ENCODE measurements at places on chromosomes 3 and 15.

GRCh38 chr15:81526029-81526428 is 152.0 kb upstream of the TMC3 start:
- DNase-seq: no peak

GRCh38 chr3:46467562-46467961 is 2.9 kb upstream of the LTF start:
- DNase-seq: no peak

DNA sequence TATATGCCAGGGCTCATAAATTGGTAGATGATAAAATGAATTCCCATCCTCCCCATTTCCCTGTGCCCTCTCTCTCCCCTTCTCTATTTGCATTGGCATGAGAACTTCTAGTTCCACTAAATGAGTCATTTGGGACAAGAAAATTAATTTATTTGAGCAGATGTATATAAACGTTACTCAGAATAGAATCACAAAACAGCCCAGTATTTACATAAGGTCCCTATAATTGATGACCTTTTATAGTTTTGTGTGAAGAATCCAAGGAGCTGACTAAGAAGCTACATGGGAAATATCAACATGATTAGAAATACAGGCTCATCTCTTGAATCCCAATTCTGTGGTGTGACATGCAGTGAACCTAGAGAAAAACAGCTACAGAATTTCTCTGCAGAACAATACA is 617.7 kb upstream of the NR2F2 start:
- no peak for DNase-seq

GRCh38 chr3:134527037-134527436 is 41.2 kb downstream of the CEP63 start:
- no peak for DNase-seq

DNA sequence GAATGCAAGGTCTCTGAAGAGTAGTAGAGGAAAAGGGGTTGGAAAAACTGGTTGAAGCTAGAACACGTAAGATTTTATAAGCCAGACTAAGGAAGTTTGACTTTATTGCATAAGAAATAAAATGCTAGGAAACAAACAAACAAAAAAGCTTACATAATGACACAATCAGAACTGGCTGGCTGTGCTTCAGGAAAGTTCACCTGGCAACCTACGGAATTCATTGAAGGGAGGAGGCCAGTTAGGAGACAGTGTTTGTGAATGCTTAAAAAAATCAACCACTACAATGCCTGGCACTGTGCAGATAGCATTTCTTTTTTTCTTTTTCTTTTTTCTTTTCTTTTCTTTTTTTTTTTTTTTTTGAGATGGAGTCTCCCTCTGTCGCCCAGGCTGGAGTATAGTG is 1.9 kb upstream of the ICE2 start:
- DNase-seq: no peak

DNA sequence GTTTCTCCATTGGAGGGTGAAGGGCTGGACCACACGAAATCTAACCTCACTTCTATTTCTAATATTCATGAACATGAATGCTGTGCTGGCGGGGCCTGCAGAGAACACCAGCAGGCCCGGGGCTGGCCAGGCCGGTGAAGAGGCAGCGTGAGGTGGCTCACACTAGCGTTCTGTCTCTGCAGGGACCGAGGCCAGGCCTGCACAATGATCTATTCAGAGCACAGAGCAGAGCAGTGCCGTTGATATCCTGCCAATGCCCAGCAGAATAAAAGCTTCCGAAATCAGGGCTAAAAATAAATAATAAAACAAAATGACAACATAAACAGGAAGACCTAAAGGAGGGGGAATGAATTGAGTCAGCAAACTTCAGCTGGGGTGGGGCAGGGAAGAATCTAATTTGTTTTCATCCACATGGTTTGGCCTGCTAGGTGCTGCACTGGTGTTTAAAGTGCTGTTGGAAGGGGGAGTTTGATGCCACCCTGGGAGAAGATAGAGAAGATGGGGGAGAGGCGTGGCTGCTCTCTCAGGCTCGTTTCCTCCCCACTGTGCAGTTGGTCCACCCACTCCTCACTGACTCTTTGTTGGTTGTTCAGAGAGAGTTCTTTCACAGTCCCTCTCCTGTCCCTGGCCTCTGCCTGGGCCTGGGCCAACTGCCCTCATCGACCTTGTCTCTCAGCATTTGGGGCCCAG is 837.1 kb downstream of the AGBL1 start:
- no peak for DNase-seq

GRCh38 chr3:11389386-11390268 is 117.4 kb downstream of the ATG7 start:
- no peak for DNase-seq

GRCh38 chr15:27828746-27829145 is 270.4 kb downstream of the OCA2 start:
- DNase-seq: no peak

GRCh38 chr3:123344907-123345594 is 103.8 kb downstream of the ADCY5 start:
- no peak for DNase-seq

GRCh38 chr15:53323191-53323590 is 436.3 kb downstream of the WDR72 start:
- no peak for DNase-seq

GRCh38 chr3:88595026-88595425 is 445.3 kb downstream of the C3orf38 start:
- no peak for DNase-seq

DNA sequence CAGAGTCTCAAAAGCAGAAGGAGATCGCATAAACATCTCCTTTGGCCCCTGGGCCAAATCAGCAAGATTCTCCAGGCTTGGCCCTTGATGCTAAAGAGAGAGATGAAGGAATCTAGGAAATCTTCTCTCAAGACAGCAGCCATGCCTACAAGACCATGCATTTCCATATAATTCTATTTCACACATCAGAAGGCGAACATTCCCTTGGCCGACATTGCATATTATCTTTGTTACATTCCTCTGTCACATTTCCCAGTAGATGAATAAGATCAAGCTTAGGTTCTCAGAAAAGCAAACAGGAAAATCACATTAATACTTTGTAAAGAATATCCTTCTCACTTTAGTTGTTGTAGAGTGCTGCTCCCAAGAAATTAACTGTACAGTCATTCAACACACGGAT is 21.3 kb downstream of the GASK1A start:
- no peak for DNase-seq

- DNase-seq: no peak
Observed at GRCh38 chr3:100335434-100335833, 877 bp downstream of the NIT2 start.

- no peak for DNase-seq
Observed at GRCh38 chr3:105691053-105691452, 177.8 kb downstream of the CBLB start.

DNA sequence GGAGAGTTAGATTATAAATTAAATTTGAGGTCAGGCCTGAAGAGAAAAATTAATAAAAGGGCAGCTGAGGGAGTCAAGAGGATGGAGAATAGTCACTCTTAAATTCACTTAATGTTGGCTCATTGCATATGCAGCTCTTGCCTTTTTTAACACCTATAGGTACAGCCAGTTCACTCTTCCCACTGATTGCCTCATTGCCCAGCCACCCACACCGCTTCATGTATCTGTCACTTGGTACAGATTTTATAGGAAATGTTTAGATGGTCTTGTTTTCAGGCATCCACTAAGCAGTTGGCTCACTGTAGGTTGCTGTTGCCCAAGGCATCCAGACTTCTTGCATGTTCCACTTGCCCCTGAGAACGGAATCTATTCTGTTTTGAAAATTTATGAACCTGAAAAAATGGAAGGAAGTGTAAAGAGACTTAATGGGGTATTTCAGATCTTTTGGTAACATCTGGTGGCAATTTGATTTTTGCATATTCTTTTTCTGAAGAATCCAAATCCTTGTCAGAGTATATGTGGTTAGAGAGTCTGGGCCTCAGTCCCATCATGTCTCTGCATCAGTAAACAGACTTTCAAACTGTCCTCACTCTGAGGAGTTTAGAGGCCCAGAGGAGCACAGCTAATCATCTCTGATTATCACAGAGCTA is 151.9 kb downstream of the RBPMS2 start:
- DNase-seq: no peak

GRCh38 chr15:61892140-61892539 is 168.1 kb downstream of the VPS13C start:
- no peak for DNase-seq

GRCh38 chr15:76983590-76984375 is 11.1 kb upstream of the PSTPIP1 start:
- no peak for DNase-seq

GRCh38 chr3:141305436-141305835 is 62.9 kb upstream of the ZBTB38 start:
- DNase-seq: no peak

- no peak for DNase-seq
Observed at GRCh38 chr15:26352909-26353308, 420.0 kb downstream of the GABRB3 start.

- DNase-seq: no peak
Observed at GRCh38 chr3:60333710-60334109, 917.5 kb downstream of the FHIT start.

- no peak for DNase-seq
Observed at GRCh38 chr15:78800189-78800588, 11.1 kb downstream of the ADAMTS7 start.

DNA sequence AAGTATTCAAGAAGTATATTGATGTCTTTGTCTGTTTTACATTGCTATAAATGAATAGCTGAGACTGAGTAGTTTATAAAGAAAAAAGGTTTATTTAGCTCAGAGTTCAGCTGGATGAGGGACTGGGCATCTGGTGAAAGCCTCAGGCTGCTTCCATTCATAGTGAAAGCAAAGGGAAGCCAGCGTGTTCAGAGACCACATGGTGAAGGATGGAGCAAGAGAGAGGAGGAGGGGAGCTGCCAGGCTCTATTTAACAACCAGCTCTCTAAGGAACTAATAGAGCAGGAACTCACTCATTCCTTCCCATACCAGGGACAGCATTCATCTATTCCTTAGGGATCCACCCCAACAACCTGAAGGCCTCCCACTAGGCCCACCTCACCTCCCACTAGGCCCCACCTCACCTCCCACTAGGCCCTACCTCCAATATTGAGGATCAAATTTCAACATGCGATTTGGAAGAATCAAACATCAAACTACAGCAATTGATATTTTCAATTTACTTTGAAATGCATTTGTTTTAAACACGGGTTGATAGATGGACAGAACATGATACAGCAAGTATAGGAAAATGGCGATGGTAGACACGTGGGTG is 167.5 kb upstream of the HES1 start:
- no peak for DNase-seq

GRCh38 chr15:90864507-90864906 is 3.9 kb upstream of the FURIN start:
- no peak for DNase-seq

DNA sequence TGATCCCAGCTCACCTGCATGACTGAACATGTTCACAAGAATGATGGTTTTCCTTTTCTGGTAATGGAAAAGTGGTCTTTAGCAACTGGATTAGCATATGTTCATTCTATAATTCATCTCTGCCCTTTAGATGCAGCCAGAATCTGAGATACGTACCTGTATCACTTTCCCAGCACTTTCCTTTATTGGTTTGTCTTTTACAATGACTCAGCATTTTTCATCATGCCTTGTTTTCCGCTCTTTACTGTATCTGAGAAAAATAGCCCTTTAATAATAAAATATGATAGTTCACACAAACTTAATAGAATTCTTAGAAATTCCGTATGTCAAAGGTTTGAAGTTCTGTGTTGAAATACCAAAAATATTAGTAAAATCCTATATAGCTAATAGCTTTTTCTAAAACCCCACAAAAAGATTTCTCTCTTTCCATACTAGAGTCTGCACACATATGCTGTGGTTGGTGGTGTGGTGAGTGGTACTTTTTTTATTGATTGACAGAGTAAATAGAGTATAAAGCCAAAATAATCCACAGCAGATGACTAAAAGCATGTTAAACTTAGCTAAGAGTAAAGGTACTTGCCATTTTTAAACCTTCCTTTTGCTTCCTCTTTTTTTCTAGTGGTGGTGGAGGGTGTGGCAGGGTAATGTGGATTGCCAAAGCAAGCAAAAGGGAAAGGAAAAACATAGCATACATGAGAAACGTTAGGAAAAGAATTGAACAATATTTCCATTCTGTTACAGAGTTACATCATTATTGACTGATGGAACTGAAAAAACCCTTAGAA is 328.9 kb upstream of the RBMS3 start:
- DNase-seq: no peak

DNA sequence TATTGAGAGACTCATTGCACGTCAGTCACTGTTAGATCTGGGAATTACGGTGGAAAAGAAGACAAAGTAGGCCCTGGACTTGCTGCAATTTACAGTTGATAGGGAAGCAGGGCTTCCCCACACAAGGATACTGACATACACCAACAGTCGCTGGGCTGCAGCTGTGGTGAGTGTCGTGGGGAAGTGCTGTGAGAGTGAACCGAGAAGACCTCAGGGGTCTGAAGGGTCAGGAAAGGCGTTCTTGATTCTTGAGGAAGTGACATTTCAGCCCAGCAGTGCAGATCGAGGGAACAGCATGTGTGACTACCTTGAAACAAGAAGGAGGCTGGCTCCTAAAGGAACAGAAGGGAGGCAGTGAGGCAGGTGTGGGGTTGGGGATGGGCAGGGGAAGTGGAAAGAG is 22.5 kb downstream of the MYZAP start:
- no peak for DNase-seq

DNA sequence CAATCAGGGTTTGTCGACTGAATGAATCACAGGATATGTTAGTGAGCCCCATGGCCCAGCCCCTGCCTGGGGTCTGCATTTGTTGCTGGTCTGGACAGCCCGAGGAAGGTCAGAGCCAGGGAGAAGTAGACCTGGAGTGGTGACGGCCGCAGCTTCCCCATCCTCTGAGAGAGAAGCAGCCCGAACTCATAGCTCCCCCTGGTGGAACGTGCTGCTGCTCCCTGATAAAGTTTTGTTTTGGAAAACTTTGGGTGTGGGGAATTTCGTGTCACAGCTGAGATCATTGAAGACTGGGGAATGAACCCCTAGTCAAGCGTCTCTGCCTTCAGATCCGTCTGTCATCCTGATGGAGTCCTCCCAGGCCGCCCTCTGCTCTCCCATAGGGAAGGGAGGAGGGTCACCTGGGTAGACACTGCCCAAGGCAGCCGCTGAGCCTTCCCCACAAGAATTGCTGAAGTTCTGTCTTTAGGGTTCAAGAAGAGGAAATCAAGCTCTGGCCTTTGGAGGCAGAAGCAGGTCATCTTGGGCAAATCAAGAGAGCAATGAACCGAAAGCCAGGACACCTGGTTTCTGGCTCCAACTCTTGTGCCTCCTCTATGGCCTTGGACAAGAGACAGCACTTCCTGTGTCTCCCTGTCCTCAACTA is 60.5 kb downstream of the GLDN start:
- DNase-seq: no peak

DNA sequence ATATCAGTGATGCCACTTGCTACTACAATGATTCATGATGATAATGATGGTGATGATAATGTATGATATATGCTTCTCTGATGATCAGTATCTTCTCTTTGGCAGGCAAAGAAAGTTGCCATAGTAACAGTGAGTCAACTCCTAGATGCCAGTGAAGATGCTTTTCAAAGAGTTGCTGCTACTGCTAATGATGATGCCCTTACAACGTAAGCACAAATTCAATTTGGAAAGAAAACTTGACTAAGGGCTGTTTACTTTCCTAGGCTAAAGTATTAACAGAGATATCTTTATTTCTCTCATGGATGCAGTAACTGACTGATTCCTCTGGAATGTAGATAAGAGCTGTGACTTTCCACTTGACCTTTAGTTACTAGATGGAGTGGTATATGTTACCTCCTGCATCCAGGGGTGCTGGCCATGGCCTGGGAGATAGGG is 27.8 kb downstream of the ADGRG7 start:
- no peak for DNase-seq
